ENCODE measurements at places on chromosomes 16 and 17.

DNA sequence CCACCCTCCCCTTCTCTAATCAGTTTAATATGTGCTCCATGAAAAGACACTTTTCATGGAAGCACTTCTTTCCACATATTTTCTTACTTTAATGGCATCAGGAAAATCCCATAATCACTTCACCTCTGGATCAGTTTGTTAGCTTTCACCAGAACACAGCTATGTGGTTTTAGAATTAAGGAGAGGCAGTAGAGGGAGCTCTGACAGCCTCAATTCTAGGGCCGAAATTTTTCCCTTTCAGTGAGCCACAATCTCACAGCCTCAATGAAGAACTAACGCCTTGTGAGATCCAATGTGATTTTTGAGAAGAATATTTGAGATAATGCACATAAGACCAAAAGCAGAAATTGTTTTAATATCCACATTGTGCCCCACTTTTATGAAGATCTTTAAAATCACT lies 1494.0 kb upstream of the CDH8 start:
- DNase-seq: no peak

DNA sequence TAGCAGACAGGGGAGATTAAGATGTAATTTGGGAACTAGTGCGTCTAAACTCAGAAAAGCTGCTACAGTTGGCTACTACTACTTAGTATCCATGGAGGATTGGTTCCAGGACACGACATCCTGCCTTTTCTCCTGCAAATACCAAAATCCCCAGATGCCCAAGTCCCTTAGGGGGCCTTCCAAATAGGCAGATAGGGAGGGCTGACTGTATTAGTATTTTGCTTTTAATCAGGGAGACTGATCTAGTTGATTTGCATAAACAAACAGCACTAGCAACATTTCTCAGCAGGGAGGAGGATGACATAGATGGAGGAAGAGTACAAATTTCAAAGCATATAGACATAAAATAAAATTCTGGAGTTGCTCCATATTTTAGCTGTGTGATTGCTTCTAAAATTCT lies 621.6 kb upstream of the GOT2 start:
- DNase-seq: no peak

- DNase-seq: no peak
Observed at GRCh38 chr16:52463904-52464303, 83.0 kb downstream of the TOX3 start.

DNA sequence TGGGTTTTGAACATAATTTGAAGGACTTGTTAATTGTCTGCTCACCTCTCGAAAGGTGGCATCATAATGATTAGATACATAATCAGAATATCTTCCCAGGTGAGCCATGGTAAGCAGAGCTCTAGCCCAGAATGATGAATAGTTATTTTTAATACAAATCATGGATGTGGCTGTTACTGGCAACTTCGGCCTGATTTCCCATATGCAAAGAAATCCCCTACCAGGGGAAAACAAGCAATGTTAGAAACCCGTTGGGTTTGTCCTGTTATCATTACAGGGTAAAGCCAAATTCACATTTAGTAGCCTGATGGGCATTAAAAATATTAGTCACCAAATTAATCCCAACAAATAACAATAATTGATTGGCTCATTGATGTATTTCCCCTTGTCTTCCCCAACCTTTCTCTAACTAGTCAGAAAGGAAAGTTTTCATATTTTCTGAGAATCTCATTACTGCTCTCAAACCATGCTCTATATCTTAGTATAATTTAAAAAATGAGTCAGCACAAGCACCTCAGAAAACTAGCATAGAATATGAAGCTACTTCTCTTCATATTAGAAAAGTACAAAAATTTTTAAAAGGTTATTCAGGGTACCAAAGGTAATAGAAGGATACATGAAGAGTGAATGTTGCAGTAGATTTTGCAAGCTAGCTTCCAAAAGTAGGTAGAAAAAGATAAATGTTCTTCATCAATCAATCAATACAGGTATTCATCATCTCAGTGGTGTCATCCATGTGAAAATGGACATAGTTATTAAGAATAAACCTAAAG lies 5.0 kb downstream of the STAT5B start:
- DNase-seq: no peak

- DNase-seq: no peak
Observed at GRCh38 chr16:82542714-82543113, 84.1 kb upstream of the CDH13 start.

DNA sequence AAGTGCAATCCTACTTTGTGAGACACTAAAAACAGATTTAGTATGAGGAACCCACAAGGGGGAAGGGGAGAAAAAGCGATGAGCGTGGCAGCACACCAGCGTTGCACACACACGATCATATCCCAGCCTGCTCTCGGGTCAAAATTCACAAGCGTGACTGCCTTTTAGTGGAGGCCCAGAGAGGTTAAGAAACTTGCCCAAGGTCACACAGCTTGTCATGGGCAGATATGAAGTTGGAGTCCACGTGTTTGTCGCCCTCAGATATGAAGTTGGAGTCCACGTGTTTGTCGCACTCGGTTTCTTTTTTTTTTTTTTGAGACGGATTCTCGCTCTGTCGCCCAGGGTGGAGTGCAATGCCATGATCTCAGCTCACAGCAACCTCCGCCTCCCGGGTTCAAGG lies 58.3 kb downstream of the TIMM22 start:
- DNase-seq: no peak

GRCh38 chr16:69182730-69183416 lies 4.1 kb upstream of the SNTB2 start:
- no peak for DNase-seq

DNA sequence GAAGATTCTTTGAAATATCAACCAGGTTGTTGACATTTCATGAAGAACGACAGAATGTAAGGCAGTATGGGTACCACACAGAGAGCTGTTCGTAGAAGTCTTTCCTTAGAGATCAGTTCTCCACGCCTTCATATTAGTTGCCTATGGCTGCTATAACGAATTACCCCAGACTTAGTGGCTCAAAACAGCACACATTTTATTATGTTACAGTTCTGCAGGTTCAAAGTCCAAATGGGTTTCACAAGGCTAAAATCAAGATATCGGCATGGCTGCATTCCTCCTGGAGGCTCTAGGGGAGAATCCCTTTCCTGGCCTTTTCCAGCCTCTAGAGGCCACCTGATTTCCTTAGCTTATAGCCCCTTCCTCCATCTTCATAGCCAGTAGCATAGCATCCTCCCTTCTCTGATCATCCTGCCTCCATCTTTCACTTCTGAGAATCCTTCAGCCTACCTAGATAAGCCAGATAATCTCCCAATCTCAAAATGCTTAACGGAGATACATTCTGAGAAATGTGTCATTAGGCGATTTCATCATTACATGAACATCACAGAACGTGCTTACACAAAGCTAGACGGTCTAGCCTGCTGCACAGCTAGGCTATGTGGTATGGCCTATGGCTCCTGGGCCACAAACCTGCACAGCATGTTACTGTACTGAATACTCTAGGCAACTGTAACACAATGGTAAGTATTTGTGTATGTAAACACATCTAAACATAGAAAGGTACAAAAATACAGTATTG lies 26.0 kb downstream of the ERCC4 start:
- DNase-seq: no peak

DNA sequence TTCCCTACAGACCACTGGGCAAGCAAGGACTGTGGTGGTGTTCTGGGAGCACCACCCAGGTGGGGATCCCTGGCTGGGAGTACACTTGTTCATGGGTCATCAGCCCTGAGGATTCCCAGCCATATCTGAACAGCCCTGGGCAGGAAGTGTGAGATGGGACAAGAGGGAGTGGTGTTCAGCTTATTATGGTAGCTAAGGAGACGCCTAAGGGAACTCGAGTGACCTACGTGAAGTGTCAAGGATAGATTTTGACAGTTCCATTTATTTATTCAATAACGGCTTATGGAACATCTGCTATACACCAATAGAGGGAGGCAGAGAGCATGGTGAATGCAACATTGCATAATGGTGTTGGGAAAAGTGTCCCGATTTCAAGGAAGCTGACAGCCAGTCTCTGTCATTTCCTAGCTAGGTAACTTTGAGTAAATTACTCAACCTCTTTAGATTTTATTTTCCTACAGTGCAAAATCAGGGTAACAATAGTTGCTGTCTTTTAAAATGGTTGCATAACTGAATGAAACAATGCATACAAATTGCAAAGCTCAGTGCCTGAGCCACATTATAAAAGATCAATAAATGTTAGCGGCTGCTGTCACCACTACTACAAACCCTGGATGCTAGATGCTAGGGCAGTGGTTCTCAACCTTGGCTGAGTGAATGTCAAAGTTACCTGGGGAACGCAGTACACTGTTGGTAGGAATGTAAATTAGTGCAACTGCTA lies 534.1 kb downstream of the GRIN2A start:
- no peak for DNase-seq

DNA sequence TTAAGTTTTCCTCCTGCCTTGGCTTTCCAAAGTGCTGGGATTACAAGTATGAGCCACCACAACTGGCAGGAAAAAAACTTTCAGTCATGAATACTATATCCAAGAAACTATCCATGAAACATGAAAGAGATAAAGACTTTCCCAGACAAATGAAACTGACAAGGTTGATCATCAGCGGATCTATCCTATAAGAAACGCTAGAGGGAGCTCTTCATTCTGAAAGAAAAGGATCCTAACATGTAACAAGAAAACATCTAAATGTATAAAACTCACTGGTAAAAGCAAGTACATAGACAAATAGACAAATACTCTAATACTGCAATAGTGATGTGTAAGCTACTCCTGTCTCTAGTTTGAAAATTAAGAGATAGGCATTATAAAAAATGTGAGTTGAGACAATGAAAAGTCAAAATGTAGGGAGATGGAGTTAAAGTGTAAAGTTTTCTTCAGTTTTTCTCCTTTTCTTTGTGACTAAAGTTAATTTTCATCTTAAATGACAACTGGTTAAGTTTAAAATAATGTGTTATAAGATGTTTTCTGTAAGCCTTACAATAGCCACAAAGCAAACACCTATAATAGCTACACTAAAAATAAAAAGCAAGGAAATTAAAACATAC lies 79.6 kb upstream of the TEKT1 start:
- no peak for DNase-seq

GRCh38 chr17:30858556-30859250 lies 26.9 kb downstream of the ATAD5 start:
- DNase-seq: no peak

- no peak for DNase-seq
Observed at GRCh38 chr17:41588126-41588810, 1.6 kb upstream of the KRT14 start.

DNA sequence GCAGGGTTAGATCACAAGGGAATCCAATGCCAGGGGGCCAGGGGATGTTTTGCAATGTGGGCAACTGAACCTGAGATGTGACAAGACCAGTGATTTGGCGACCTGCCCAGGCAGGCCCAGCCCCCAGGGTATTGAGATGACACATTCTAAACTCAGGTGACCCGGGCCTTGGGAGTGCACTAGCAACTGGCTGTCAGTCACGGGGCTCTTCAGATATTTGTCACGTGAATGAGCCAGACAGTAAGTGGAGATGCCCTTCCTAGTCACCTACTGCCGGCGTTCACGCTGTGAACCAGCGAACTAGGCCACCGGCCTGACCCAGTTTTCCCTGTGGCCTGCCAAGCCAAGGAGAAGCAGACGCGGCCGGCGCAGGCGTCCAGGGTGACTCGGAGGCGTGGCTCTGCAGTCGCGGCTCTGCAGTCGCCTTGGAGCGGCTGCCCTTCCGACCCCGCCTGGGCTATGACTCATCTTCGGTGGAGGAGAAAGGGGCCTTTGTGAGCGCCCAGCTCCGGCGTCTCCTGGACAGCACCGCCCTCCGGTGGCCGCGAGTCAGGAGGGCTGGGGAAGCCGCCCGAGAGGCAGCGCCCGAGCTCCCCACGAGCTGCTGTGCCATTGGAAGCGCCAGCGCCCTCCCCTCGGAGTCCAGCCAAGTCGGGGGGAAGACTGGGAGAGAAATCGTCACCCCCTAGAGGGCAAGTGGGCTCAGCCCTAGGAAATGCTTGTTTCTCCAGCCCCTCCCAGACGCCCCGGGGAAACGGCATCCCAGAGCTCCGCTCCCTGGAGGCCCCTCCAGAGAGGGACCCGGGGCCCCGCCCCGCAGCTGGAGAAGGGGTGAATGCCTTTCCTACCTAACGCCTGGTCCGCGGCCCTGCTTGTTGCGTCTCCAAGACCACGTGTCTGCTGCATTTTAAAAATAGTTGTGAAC lies 38.8 kb downstream of the WSB1 start:
- peak; percentile 81 for DNase-seq

DNA sequence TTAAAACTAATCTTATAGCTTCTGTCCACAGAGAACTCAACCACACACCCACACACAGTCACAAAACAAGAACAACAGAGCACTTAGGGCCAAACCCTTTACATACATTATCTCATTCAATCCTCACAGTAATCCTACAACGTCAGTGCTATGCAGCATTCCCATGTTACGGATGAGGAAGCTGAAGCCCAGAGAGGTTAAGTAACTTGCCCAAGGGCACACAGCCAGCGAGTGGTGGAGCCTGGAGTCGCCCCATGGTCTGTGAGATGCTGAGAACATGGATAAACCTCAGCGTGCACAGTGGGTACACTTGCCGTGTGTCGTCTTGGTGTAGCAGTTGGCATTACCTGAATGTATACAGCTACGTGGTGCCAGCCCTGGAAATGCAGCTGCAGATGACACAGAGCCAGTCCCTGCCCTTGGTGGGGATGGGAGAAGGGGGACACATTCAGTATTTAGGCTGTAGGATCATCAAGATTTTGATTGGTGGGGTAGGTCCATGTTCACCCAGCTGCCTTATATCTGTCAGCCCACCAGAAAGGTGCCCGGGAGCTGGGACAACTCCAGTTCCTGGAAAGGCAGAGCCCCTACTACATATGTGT lies 177.0 kb downstream of the IRF8 start:
- DNase-seq: no peak

DNA sequence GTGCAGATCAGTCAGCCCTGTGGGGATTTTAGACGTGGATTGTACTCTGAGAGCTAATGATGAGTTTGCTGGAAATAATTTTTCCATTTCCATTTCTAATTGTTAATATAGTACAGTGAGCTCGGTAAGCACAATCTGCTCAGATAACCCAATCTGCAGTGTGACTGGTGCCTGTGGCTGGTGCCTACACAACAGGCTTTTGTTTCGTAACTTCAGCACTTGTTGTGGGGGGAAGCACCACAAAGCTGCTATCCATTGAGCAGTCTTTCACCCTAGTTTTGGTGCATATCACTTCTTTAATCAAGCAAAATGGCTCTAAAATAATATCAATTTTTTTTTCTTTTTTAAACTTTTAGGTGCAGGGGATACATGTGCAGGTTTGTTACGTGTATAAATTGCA lies 534.9 kb upstream of the HSBP1 start:
- DNase-seq: no peak

DNA sequence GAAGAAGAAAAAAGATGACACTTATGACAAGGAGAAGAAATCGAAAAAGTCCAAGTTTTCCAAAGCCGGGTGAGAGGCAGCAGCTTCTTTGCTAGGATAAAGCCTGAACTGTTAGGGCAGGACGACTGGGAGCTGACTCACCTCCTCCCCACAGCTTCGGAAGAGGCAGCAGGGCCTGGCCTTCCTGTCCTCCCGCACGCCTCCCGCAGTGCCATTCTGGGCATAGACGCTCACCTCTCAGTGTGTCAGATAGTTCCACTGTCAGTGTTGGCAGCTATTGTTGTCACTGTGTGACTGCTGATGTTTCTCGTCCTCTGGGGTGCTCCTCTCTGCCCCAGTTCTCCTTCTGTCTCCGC lies 12.6 kb downstream of the UBN1 start:
- no peak for DNase-seq

GRCh38 chr16:77917971-77918370 lies 104.4 kb upstream of the CLEC3A start:
- DNase-seq: no peak

Data from activated T-cell treated with anti-CD3 and anti-CD28 coated beads for 24 hours (primary cell).